ENCODE measurements at places on chromosomes 6 and 20.

DNA sequence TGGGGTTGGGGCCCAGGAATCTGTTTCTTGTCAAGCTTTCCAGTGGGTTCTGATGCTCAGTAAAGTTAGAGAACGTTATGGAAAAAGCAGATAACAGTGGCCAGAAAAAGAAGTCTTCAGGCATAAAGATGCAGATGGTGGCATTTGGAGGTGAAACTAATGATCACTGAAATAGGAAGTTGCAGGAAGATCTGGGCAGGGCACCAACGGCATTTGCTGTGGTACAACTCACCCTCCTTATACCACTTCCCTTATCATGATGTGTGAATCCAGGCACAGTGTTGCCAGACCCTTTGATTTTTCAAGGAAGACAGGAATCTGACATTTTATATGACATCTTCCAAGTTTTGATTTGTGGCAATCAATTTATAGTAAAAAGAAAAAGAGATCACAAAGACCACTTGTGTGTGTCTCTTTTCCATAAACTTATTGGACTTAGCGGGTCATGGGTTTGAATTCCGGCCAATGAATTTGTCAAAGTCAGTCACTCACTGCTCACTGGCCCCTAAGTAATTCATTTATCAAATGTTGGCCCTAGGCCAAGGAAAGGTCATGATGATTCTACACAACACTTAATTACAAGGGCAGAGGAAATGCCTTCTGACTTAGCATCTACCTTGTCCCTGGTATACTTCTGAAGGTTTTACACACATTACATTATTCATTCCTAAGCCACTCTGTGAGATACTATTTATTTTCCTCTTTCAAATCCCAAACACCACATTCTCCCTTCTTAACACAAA is 37.6 kb downstream of the LAMP5 start:
- DNase-seq: peak; percentile 11

DNA sequence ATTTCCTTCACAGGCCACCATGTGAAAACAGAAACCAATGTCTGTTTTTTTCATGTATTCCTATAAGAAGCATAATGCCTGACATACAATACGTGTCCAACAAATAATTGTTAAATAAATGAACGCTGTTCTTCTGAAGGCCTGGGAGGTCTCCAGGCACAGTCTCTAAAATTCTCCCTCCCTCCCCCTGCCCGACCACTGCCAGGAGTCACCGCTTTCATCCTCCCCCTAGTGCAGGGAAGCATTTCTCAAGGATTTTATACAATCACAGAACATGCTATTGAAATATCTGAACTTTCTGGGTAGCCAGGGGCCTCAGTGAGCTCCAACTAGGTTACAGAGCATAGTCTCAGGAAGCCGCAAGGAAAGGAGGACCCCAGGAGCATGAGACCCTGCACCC is 95.3 kb downstream of the ZNF217 start:
- DNase-seq: no peak

- DNase-seq: no peak
These were observed 193.2 kb downstream of the ARHGAP18 start for GRCh38 chr6:129516787-129517186.

DNA sequence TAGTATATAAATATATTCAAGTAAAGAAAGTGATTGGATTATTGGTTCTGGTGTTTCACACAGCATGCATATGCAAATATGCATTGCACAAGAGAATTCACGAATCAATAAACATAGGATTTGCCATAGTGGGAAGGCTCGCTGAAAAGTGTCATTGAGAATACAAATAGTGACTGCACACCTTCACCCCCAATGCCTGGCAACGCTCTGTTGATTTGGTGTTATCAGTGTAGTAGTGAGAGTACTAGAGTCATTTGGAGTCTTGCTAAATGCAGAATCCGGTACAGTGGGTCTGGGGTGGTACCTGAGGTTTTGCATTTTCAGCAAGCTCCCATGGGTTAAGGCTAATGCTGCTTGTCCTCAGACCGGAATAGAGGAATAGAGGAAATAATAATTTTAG is 49.7 kb upstream of the NAA20 start:
- DNase-seq: no peak

DNA sequence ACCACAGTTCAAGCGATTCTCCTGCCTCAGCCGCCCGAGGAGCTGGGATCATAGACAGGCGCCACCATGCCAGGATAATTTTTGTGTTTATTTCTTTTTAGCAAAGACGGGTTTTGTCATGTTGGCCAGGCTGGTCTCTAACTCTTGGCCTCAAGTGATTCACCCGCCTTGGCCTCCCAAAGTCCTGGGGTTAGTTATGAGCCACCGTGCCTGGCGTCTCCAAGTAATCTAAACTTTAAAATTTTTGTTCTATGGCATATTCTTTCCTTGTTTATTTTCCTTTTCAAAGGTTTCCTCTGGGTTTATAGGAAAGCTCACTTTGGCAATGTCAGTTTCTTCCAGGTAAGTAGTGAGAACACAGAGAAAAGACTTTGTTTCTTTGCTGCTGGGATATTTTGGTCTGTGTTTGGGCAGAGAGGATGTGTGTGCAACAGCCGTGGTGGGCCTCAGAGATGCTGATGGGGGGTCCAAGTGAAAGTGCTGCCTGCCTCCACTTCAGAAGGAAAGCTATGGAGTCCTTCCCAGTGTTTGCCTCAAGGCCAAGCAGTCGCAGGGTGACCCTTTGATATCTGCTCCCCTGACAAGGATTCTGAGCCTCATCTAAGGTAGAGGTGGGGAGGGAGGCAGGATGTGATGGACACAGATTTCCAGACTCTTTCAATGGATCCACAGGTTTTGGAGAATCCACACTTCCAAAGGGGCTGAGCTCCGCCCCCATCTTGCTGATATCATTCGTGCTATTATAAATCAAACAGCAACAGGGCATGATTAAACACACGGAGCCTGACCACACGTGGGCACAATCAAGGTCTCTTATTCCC is 2.3 kb downstream of the LRP11 start:
- DNase-seq: no peak

- DNase-seq: peak; percentile 23
These were observed 89.2 kb upstream of the STMND1 start for GRCh38 chr6:17012421-17013225.

DNA sequence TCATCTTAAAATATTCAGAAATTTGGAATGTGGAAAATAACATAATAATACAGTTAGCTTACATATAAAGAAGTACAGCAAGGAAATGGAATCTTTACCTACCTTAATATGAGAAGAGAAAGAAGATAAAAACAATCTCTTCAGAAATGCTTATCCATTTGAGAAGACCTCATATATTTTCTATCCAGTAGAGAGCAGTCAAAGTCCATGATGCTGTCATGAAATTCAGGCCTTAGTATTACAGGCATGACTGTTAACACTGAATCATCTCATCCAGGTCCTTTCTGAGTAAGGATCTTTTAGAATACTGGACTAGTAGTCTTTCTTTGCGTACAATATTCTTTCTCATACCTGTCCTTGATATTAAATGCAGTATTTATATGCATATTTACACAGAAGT is 713.4 kb downstream of the CD109 start:
- DNase-seq: peak; percentile 81

DNA sequence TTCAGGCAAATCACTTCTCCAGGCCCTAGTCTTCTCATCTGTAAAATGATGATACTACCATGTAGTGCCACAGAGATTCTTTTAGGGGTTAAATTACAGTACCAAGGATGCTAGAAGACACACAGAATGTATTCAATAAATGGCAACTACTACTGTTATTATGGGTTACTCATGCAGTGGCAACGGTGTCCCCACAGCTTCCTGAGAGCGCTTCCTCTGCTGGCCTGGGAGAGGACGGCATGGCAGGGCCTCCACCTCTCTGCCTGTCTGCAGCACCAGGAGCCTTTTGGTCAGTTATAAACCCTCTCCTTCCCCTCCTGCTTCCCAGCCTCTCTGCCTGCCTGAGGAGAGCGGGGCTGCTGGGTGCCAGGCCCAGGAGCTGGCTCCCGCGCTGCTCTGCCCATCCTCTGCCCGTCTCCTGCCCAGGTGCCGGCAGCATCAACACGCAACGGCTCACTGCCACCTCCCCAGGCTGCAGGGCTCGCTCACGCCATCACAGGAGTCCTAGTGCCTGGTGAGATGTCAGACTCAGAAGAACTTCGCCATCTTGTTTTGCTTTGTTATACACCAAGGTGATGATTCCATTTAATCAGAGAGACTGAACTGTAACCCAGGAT is 170.6 kb downstream of the FOXC1 start:
- DNase-seq: no peak

DNA sequence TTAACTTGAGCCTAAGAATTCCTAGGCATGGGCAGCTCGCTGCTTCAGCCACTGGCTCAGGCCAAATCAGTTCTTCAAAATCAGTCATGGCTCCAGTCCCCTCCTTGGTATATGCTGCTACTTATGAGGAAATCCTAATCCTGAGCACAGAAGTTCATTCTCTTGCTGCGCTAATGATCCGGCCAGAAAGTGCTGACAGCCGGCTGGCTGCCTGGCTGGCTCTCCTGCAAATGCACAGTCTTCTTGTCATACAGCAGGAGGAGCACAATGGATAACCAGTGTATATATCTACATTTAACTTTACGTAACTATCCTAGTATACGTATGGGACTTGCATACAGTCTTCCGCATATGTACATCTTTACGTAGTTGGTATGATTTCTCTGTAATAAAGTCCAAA is 500.8 kb downstream of the PRKN start:
- no peak for DNase-seq

DNA sequence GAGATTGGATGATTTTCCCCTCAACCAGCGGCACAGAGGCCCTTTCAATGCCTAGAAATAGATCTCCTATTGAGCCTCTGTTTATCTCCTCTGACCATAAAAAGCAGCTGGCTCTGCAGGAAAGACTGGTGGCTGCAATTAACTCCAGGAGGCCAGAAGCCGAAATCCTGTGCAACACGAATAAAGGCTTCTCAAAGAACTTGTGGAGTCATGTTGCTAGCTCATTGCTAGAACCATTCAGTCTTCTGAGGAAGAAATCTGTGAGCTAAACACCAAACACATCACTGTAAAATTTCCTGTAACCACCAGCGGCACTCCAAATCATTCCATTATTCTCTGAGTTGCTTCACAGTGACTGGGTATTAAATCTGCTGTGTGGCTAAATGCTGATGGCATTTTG is 49.1 kb upstream of the TPD52L1 start:
- peak; percentile 73 for DNase-seq

GRCh38 chr20:50628332-50628731 is 63.0 kb downstream of the RIPOR3 start:
- no peak for DNase-seq

GRCh38 chr20:3748073-3748472 is 15.6 kb downstream of the HSPA12B start:
- no peak for DNase-seq

GRCh38 chr6:115733426-115733825 is 327.3 kb downstream of the FRK start:
- DNase-seq: no peak

DNA sequence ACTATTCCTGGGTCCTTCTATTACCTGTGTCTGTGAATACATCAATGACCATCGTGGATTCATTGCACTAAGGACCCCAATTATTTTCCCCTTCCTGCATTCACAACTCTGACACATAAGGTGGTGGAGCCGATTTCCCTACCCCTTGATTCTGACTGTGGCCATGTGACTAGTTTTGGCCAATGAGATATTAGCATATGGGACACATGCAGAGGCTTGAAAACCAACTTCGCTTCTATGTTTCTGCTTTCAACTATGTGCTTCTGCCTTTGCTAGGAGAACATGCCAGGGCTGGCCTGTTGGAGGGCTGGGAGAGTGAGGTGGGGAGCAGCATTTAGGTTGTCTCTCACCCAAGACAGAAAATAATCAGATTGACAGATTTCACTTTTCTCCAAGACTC is 483.1 kb upstream of the JAG1 start:
- DNase-seq: no peak

GRCh38 chr6:132063204-132063603 is 112.0 kb upstream of the CCN2 start:
- no peak for DNase-seq

- no peak for DNase-seq
These were observed 46.3 kb downstream of the TULP4 start for GRCh38 chr6:158358450-158359077.

- no peak for DNase-seq
These were observed 38.7 kb downstream of the FKBP5 start for GRCh38 chr6:35650015-35650414.

GRCh38 chr6:126716032-126716431 is 376.1 kb downstream of the CENPW start:
- no peak for DNase-seq

- DNase-seq: no peak
These were observed 176.8 kb downstream of the TASP1 start for GRCh38 chr20:13461849-13462458.

- peak; percentile 47 for DNase-seq
These were observed 231.3 kb upstream of the FLRT3 start for GRCh38 chr20:14568701-14569100.

GRCh38 chr20:51193066-51193772 is 170.3 kb upstream of the KCNG1 start:
- DNase-seq: peak; percentile 69

GRCh38 chr6:36224918-36225461 is 28.4 kb downstream of the BRPF3 start:
- peak; percentile 6 for DNase-seq

DNA sequence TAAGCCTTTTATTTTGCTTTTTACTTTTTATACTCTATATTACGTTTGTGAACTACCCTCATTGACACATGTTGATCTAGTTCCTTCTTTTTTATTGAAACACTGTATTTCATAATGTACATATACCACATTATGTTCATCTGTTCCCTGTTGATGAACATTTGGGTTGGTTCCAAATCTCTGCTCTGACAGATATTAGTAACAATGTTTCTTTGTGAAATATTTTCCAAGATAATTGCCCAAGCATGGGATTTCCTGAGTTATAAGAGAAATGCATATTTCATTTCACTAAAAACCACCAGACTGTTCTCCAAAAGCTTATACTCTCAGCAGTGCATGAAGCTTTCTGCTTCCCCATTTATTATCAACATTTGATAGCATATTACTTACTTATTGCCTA is 44.2 kb upstream of the TNFRSF21 start:
- peak; percentile 22 for DNase-seq

DNA sequence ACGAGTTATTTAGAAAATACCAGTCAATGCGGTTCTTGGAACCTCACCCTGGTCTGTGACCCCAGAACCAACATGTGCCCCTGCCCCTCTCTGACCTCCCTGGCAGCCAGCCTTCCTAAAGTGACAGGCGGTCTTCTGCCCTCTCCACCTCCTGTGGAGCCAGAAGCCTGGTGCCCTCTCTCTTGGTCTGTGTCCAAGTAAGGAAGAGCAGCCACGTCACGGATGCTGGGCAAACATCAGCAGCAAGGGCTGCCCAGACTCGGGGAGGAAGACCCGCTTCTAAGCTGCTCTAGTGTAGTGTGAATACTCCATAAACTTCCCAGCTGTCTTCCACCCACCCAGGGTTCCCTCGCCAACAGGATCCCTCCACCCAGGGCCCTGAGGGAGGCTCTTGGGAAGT is 272.4 kb downstream of the BMP7 start:
- no peak for DNase-seq

DNA sequence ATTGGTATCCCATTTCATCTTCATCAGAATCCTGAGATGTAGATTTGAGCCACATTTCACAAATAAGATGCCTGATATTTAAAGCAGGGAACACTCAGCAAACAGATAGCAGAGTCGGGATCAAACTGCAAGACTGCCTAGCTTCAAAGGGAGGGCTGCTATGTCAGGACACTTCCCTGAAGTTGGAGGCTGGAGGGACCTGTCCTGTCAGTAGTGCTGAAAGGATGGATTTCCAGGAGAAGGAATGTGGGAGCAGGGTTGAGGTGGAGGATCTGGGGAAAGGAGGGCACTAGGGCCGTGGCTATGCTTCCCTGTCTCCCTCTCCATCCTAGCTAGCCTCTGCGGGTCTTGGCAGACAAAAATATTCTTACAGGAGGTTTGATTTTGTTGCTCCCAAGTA is 32.2 kb downstream of the COX4I2 start:
- no peak for DNase-seq

Measured in epithelial cell of esophagus (primary cell).